Tongue (tissue), 3 donors: ENCODE measurements at places on chromosomes 7 and 10. TPM values are rescaled to one million over a fixed set of nuclear protein-coding genes. Genes with fewer than 3 reads are reported as not detected.
A peak's percentile ranks its signal among the peaks of the same experiment; 100 is the strongest.

Gene HYAL4
- total RNA-seq = not detected

Gene TMEM196
- total RNA-seq = not detected

Gene AVL9
- total RNA-seq = 39.8 TPM

Gene DYDC1
- not detected for total RNA-seq

Gene NEUROG3
- total RNA-seq = not detected

DNA sequence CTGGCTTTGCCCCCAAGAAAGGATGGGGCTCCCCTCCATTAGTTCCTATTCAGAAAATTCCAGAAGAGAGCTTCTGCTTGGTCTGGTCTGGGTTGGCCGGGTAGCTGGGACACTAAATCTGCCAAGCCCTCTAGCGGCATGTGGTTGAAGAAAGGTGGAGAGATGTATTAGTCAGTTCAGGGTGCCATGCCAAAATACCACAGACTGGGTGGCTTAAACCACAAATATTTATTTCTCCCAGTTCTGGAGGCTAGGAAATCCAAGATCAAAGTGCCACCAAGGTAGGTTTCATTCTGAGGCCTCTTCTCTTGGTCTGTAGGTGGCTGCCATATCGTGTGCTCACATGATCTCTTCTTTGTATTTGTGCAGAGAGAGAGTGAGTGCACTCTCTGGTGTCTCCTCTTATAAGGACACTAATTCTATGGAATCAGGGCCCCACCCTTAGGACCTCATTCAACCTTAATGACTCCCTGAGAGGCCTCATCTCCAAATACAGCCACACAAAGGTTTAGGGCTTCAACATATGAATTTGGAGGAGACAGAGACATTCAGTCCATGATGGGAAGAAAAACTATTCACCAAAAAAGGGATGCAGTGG is 38.7 kb upstream of the MTPAP start:
- DNase-seq = no peak

DNA sequence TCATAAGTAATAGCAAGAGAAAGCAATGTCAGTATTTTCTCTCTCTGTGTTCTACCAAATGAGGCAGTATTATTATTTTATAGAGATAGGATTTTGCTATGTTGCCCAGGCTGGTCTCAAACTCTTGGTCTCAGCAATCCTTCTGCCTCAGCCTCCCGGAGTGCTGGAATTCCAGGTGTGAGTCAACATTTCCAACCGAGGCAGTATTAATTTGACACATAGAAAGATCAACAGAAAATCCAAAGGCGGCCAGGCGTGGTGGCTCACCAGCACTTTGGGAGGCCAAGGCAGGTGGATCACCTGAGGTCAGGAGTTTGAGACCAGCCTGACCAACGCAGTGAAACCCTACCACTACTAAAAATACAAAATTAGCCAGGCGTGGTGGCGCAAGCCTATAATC is 71.8 kb downstream of the SMURF1 start:
- DNase-seq = no peak

DNA sequence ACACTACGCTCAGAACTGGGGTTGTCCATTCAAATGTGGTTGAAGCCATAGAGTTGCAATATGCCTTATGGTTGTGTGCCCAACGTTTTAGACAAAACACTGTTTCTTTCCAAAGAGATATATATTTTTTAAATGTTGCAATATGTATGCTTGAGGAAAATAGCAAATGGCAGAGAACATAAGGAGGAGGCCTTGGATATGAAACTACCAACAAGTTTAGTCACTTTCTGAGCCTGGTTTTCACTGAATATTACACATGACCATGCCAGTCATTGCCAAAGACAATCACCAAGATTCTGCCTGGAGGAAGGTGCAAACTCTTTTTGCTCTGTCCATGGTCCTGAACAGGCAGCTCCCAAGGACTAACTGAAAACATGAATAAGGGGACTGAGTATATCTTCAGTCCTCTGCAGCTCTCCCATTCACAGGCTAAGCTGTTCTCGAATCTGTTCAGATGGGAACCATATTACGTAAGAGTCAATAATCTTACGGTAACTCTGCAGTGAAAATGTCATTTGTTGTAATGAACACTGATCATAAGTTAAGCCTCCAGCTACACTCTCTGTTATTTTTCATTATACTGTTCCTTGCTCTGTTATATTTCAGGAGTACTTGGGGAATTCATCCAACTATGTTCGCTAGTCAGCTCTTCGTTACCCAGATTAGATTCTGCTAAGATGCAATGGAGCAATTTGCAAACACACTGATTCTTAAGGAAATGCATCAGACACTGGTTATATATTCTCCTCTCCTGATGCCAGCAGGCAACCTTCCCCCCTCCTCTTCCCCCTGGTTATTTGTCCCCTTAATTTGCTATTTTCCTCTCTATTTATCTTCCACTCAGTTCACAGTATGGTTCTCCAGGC is 90.7 kb upstream of the C1QL3 start:
- DNase-seq = peak; percentile 72

- no peak for DNase-seq
Measured at GRCh38 chr7:6451224-6451705, 3.5 kb upstream of the DAGLB start.

DNA sequence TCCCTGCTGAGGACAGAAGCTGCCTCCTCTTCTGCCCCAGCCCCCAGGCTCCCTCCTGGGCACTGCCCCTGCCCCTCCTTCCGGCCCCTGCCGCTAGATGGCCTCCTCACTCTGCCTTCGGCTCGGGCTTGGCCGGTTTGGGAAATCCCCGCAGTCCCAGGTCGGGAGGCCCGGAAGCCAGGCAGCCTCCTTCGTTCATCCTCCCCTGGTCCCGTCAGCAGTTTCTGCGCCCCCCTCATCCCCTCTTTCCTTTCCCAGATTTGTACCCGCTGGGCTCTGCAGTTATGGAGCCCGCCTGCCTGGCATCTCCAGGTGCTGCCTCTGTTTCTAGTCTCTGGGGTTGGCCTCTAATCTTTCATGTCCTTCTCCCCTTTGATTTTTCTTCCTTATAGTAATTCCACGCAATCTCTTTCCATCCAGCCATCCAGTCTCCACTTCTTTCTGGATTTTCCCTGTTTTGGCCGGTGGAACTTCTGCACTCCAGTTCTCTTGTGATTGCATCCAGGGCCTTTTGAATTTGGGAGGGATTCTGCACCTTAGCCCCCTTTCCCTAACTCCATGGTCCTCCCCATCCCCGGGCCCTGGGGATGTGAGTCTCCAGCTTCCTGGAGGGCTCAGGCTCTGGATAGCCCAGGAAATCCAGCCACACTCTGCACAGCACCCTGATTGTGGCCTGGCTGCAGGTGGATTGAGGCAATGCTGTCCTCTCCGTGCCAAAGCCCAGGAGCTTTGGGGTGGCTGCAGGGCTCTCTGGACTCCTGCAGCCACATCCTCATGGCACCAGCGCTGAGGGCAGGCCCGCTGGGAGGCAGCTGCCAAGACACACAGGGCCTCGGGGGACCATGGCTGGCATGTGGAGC is 3.3 kb upstream of the SHH start:
- peak; percentile 50 for DNase-seq

DNA sequence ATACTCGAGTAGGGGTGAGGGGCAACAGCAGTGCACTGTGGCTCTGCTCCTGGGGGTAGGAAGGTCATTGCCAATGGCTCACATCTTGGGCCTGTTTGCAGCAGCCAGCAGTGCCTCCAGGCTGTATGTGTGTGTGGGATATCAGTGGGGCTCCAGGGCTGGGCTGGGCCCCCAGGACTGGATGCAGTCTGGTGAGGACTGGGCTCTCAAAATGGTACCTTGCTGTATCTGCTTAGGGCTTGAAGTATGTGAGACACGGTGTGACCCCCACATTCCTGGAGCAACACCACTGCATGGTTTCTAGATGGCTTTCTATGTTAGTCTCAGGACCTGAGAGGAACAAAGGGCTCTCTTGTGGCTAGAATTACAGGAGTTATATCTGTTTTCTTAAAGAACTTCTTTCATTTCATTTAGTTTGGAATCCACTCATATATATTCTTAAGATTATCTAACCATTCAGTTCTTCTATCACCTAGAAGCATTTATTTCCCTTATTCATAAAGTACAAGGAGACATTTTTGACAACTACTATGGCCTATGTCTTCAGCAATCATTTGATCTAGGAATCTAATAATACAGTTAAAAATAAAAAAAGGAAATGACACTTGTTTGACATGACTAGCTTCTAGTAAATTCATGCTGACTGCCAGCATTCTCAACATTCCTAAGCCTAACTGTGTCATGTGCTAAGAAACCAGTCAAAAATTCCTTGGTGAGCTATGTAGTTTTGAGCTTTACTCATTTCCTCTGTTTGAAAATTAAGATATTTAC is 443.2 kb upstream of the SEMA3A start:
- DNase-seq = peak; percentile 30

- peak; percentile 45 for DNase-seq
Measured at GRCh38 chr10:58754469-58755339, 242.0 kb downstream of the BICC1 start.

GRCh38 chr7:100585511-100586265 is at the start of gene LRCH4:
Gene LRCH4, minus strand, starts transcription at chr7:100586129. Its CDS starts 29 bp downstream, at chr7:100586100.
- peak; percentile 64 for DNase-seq

- DNase-seq = no peak
Measured at GRCh38 chr7:151503902-151504714, 15.6 kb downstream of the RHEB start.

DNA sequence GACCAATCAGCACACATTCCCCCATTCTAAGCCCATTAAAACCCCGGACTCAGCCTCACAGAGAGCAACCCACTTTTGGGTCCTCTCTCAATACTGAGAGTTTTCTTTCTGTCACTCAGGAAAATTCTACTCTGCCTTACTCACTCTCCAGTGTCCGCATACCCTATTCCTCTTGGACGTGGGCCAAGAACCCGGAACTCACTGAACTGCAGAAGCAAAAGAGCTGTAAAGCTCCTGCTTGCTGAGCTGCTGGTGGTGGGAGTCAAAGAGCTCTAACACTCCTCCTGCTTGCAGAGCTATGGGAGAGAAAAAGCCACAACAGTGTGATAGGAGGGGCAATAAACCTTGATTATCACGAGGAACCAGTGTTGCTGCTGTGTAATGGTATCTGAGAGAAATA is 386.9 kb downstream of the POM121L12 start:
- DNase-seq = peak; percentile 4

GRCh38 chr10:10094691-10095090 is 923.0 kb upstream of the CELF2 start:
- DNase-seq = peak; percentile 74

GRCh38 chr10:48634198-48634983 is 29.5 kb upstream of the ARHGAP22 start:
- peak; percentile 20 for DNase-seq

GRCh38 chr7:104296266-104296665 is 32.1 kb upstream of the LHFPL3 start:
- no peak for DNase-seq

DNA sequence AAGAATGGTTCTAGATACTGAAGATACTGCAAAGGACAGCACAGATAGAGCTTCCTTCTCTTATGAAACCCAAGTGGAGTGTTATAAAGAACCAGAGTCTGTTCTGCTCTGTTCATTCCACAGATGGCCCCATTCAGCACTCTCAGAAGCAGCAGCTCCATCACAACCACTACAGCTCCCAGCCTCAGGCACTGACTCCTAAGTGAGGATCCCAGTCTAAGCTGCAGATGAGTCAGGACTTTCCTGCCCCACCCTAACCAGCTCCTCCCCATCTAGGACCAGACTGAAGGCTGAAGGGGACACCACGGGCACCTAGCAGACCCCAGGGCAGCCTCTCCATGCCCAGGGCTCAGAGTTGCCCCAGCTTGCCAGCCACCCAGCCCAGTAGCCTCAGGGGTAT is 379.8 kb downstream of the GRID1 start:
- no peak for DNase-seq

- DNase-seq = peak; percentile 40
Measured at GRCh38 chr10:28984431-28984830, 304.4 kb upstream of the LYZL1 start.

- no peak for DNase-seq
Measured at GRCh38 chr7:81170291-81170690, 251.4 kb upstream of the SEMA3C start.

DNA sequence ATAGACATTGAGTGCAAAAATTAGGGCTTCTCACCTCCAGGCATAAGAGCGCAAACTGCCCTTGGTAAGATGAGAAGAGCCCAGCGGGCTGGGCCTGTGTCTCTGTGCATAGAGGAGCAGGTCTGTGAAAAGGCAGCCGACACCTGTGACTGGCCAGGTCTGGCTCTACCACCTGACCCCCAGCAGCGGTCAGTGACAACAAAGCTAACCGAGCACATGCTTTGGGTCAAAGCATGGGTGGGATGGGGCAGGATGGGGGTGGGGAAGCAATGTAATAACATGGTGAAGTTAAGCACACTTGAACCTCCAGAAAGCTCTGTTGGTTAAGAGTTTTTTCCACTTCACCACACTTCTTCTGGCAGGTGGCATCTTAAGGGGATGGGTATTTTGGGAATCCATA is 29.3 kb downstream of the CYTH3 start:
- no peak for DNase-seq
